Vagina (tissue), 2 donors: ENCODE measurements at places on chromosomes 7 and 10. TPM values are rescaled to one million over a fixed set of nuclear protein-coding genes. Genes with fewer than 3 reads are reported as not detected.

DNA sequence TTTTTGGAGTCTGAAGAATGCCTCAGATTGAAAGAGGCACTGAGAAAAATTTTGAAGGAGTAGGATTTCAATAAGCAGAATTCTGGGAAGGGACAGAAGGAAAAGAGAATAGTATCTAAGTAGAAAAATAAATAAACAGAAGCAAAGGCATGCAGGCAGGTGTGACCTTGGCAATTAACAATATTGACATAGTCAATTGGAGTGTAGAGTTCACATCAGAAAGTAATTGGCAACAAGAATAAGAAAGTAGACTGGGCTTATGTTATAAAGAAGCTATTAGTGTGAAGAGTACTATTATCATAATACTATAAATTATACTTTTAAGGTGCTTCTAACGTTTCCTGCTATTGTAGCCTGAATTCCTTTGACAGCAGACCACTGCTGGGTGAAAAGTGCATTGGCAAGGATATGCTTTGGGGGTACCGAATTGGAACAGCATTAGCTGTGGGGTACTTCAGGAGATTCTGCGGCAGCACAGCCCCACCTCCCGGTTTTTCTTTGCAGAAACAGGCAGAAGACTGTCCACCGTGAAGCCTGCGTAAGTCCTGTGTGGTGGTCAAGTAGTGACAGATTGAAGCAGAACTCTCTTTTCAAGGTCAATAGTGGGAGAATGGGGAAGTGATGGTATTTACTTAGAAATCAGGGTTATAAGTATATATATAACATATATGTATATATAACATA lies 357.0 kb downstream of the THSD7A start:
- DNase-seq = no peak
- no peak overlapping the region for H3K4me3 ChIP-seq
- no peak overlapping the region for H3K27ac ChIP-seq

GRCh38 chr7:132697003-132697402 lies 120.7 kb upstream of the PLXNA4 start:
- H3K27ac ChIP-seq = no peak overlapping the region
- DNase-seq = no peak
- no peaks in the 10 kb centered on the region for H3K27me3 ChIP-seq
- no peaks in the 10 kb centered on the region for H3K36me3 ChIP-seq
- H3K4me3 ChIP-seq = no peak overlapping the region

GRCh38 chr7:685540-685939 lies 41.0 kb upstream of the DNAAF5 start:
- H3K4me3 ChIP-seq = no peak overlapping the region
- DNase-seq = no peak
- peaks cover under 1% of the 10 kb centered on the region for H3K36me3 ChIP-seq

DNA sequence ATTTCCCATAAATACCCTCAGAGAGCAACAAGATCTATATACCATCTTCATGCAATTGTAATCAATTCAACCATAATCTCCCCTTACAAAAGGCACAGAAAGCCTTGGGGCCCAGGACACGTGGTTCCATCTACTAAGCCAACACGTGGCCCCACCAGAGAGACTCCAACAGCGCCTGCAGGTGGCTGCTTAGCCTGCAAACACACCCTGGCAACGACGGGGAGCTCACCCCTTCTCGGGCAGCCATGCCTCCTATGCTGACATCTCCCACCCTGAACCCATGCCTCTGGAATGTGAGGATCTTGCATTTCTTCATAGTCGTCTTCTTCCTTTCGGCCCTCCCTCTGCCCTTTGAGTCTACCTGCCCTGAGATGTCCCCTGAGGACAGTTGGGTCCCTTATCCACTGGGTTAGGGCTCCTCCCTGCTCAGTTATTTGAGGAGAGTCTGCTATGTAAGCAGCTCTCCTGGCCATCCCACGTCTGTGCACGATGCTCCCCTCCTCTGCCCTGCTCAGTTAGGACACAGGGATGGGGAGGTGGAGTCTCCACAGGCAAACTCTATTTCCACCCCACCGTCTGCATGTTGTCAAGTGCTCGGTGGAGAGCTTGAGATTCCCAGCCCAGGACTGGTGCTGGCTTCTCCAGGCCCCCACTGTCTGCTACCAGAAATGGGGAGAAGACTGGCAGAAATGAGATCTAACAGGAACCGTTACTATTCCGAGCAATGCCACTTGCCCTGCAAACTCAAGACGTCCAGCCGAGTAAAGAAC lies 36.5 kb downstream of the EBF3 start:
- H3K27me3 ChIP-seq = no peaks in the 10 kb centered on the region
- no peak overlapping the region for H3K27ac ChIP-seq
- DNase-seq = no peak
- no peaks in the 10 kb centered on the region for H3K36me3 ChIP-seq

GRCh38 chr10:43273543-43273942 lies 6.7 kb upstream of the RASGEF1A start:
- no peak overlapping the region for H3K4me3 ChIP-seq
- no peaks in the 10 kb centered on the region for H3K27me3 ChIP-seq
- no peak for DNase-seq
- no peaks in the 10 kb centered on the region for H3K4me1 ChIP-seq

GRCh38 chr7:73622909-73623797 lies 1.2 kb downstream of the MLXIPL start:
- H3K27ac ChIP-seq = no peak overlapping the region
- peaks cover 22% of the 10 kb centered on the region for H3K4me1 ChIP-seq
- DNase-seq = no peak
- no peaks in the 10 kb centered on the region for H3K36me3 ChIP-seq

- H3K4me3 ChIP-seq = no peak overlapping the region
- peak overlapping the region; percentile 96 for H3K27ac ChIP-seq
- H3K27me3 ChIP-seq = no peaks in the 10 kb centered on the region
- no peaks in the 10 kb centered on the region for H3K36me3 ChIP-seq
- no peak for DNase-seq
- H3K4me1 ChIP-seq = peaks cover 100% of the 10 kb centered on the region
Observed at GRCh38 chr10:104325436-104326435, 12.5 kb downstream of the ITPRIP start.

Gene DNAJC12
- 2.7 TPM for total RNA-seq

Gene ZNF487
- 4.2 TPM for total RNA-seq

DNA sequence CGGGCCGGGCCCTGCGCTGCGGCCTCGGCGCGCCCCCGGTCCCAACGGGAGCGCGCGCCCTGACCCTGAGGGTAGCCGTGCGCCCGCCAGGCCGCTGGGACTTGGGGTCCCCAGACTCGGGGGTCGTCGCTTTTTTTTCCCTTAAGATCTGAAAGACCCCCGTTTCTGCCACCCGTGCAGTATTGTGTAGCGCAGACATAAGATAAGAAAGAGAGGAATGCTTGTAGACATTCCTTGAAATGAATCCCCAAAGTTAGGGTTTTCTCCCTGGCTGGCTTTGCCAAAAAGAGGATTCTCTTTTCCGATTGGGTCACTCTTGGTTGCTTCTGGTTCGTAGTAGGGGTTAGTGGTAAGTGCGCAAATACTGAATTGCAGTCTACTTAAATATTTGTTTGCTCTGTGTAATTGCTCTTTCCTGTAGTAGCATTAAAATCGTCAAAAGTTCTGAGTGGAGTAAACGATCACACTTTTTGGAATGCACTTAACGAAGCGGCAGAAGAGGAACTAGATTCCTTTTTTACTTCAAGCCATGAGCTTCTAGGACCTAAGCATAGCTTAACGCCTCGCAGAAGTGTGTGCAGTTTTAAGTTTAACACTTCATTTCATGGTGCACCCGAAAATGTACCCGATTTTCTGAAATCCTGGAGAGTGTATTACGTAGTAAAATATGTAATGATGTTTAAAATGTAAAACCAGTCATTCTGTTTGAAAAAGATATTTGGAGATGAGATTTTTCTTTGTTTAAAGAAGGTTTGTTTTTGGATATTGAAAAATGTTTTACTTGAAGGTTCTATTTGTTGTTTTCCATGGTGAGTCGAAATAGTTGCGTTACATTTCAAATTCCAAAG lies 1.3 kb downstream of the CUL1 start:
- peaks cover 57% of the 10 kb centered on the region for H3K4me1 ChIP-seq
- H3K36me3 ChIP-seq = no peaks in the 10 kb centered on the region
- peak overlapping the region; percentile 96 for H3K4me3 ChIP-seq
- H3K27ac ChIP-seq = peak overlapping the region; percentile 98

Gene SPDYE1
- not detected for total RNA-seq

DNA sequence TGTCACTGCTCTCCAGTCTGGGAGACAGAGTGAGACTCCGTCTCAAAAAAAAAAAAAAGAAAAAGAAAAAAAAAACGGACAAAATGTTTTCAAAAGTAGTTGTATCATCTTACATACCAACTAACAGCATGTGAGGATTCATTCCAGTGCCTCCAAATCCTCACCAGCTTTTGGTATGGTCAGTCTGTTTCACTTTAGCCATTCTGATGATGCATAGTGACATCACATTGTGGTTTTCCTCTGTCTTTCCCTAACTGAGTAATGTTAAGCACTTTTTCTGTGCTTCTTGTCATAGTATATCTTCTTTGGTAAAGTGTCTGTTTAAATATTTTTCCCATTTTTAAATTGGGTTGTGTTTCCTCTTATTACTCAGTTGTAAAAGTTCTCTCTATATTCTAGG lies 251.4 kb upstream of the CTBP2 start:
- no peaks in the 10 kb centered on the region for H3K36me3 ChIP-seq
- H3K27me3 ChIP-seq = no peaks in the 10 kb centered on the region
- no peaks in the 10 kb centered on the region for H3K4me1 ChIP-seq

DNA sequence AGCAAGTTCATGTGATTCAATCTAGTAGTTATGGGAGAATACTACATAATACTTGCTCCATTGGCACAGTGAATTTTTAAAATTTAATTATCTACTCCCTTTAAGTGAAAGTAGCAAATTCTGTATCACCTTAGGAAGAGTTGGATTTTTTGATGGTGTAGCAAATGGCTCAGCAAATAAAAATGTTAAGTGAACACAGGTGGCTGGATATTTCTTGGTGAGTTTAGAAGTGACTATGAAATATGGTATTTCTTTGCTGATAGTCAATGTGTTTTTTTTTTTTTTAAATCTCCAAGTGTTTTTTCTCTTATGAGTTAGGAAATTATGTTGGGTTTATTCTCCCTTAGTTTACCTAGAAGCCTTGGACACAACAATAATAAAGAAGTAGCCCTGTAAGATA lies 67.8 kb downstream of the CREM start:
- H3K36me3 ChIP-seq = no peaks in the 10 kb centered on the region
- no peak overlapping the region for H3K4me3 ChIP-seq
- peaks cover 13% of the 10 kb centered on the region for H3K4me1 ChIP-seq
- no peaks in the 10 kb centered on the region for H3K27me3 ChIP-seq
- peak overlapping the region; percentile 95 for H3K27ac ChIP-seq

DNA sequence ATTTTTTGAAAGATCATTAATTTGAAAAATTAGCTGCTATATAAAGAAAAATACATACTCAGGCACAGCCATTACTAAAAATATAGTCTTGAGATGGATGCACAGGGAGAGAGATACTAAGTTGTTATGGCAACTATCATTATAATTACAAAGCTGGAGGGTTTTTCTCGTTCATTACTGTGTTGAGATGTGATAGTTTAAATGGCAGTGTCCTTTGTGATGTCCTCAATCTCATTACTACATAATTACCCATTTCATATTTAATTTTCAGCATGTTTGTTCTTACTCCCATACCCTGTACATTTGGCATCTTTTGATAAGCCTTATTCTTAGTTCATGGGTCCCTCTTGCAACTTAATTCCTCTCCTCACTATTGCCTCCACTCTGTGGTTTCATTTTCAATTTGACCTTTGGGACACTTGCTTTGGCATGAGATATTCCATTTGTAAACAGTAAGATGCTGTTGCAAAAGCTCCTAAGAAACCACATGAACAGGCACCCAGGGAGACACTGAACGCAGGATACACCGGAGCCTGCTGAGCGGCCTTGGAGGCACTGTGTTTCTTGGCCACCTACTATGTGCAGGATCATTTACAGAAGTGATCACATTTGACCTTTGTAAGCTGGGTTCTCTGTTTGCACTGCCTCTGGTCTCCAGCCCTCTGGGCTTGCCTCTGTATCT lies 4.8 kb upstream of the CPXM2 start:
- no peak overlapping the region for H3K4me3 ChIP-seq
- H3K4me1 ChIP-seq = peaks cover 9% of the 10 kb centered on the region
- no peaks in the 10 kb centered on the region for H3K36me3 ChIP-seq
- no peak for DNase-seq
- no peaks in the 10 kb centered on the region for H3K27me3 ChIP-seq

GRCh38 chr10:23172429-23173213 lies 19.5 kb upstream of the PTF1A start:
- H3K4me1 ChIP-seq = peaks cover 10% of the 10 kb centered on the region
- H3K27ac ChIP-seq = no peak overlapping the region
- DNase-seq = no peak
- peaks cover 16% of the 10 kb centered on the region for H3K27me3 ChIP-seq
- H3K4me3 ChIP-seq = no peak overlapping the region
- no peaks in the 10 kb centered on the region for H3K36me3 ChIP-seq

Gene OR9A2
- not detected for total RNA-seq

Gene COL1A2
- total RNA-seq = 199 TPM

GRCh38 chr7:88268051-88268450 lies 38.6 kb downstream of the STEAP4 start:
- no peaks in the 10 kb centered on the region for H3K27me3 ChIP-seq
- no peaks in the 10 kb centered on the region for H3K36me3 ChIP-seq
- no peaks in the 10 kb centered on the region for H3K4me1 ChIP-seq
- DNase-seq = no peak

DNA sequence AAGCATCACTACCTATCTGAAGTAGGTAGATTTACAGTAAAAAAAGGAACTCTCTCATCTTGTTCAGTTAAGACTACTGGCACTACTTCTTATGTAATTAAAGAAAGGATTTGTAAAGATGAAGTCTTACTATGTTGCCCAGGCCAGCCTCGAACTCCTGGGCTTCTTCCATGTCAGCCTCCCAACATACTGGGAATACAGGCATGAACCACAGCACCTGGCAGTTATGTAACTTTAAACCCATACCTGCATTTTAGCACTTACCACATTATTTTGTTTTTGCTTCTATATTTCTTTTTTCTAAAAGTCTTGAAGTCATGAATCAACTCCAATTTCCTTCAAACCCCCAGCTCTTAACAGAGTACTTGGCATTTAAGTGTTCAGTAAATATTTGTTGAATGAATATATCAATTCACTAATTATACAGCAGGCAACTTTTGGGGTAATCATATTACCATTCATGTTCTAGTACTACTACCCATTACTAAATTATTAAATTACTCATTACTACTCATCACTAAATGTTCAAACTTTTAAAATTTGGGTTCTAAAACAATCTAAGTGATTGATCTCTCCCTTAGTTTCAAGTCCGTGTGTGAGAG lies 31.6 kb upstream of the CCDC71L start:
- no peak overlapping the region for H3K4me3 ChIP-seq
- DNase-seq = no peak
- no peaks in the 10 kb centered on the region for H3K36me3 ChIP-seq
- no peak overlapping the region for H3K27ac ChIP-seq
- H3K27me3 ChIP-seq = no peaks in the 10 kb centered on the region
- no peaks in the 10 kb centered on the region for H3K4me1 ChIP-seq

- DNase-seq = no peak
- H3K27me3 ChIP-seq = no peaks in the 10 kb centered on the region
Observed at GRCh38 chr10:5615316-5615715, 51.1 kb downstream of the ASB13 start.

Gene HPSE2
- 10.6 TPM for total RNA-seq

DNA sequence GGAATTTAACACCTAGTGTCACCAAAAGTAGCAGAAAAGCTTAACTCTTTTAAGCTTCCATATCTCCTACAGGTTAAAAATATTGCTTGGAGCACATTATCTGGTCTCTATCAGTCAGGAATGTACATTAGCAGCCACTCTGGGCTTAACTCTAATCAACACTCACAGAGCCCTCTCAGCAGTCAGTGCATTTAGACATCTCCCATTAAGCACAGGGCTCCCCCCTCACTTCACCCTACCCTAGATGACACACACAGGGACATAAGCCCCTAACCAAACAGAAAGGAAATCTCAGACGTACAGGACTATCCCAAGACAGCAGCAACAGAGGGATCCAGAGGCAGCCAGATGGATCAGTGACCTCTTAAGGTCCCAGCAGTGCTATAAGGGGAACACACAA lies 26.4 kb downstream of the FBXW4 start:
- H3K4me3 ChIP-seq = no peak overlapping the region
- H3K27ac ChIP-seq = no peak overlapping the region
- no peaks in the 10 kb centered on the region for H3K36me3 ChIP-seq
- H3K27me3 ChIP-seq = no peaks in the 10 kb centered on the region
- DNase-seq = no peak
